ENCODE measurements at places on chromosomes 5 and 9.

GRCh38 chr5:9441610-9442009 lies 104.3 kb downstream of the SEMA5A start:
- DNase-seq: no peak

DNA sequence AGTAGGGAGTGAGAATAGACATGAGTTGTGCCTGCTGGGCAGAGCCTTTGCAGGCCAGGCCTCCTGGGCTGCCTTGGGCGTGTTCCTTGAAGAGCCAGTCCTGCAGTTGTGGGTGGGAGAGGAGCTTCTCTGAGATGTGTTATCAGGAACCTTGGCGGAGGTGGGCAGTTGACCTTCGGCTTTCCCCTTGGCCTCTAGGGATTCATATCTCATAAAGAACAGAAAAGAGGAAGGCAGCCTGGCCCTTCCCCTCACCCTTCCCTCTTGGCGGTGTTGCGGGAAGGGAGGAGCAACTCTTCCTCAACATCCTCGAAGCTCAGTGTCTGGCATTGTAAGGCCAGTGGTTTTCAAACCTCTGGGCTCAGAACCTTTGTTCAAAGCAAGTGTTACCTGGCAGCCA lies 59.2 kb downstream of the DAPK1 start:
- DNase-seq: no peak

DNA sequence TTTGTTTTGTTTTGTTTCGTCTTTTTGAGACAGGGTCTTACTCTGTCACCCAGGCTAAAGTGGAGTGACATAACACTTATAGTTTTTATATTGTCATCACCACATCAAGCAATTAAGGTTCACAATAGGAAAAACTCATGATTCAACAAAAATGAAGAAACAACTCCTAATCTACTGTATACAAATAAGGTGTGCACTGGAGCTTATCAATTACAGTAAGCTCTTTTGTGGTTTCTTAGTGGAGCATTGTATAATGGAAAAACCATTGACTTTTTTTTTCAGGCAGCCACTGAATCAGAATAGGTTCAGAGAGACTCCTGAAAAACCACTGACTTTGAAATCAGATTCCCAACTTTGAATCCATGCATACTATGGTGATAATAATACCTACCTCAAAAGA lies 10.8 kb upstream of the PLIN2 start:
- DNase-seq: no peak

DNA sequence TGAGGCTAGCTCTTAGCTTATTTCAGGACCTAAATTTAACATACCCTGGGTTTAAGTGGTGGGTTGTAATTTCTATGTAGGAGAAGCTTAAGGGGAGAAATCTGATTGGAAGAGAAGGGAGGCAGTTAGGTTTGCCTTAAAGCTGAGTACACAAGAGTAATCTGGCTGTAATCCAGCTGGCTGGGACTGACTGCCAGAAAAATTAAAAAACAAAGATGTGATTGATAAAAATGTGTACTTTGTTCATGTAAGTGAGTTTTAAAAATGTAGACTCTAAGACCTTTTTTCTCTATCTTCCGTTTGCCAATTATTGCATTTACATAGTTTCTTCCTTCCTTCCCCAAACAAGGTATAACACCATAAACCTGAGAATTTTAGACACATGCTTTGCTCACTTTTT lies 17.5 kb upstream of the MSMP start:
- DNase-seq: no peak

DNA sequence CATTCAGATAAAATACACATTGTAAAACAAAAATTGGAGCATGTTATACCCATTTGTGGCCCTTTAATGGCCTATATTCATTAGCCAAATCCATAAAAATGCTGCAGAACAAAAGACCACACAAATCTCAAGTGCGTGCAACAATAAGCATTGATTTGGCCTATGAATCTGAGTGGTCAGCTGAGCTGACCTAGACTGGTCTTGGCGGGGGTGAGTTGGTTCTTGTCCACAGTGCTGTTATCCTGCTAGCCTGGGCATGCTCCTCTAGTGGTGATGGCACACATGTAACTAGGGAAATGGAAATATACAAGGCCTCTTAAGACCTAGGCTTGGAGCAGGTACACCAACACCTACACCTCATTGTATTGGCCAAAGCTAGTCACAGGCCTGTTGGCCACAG lies 122.2 kb upstream of the TBCA start:
- DNase-seq: no peak

GRCh38 chr5:52065182-52065581 lies 681.9 kb downstream of the ISL1 start:
- no peak for DNase-seq

DNA sequence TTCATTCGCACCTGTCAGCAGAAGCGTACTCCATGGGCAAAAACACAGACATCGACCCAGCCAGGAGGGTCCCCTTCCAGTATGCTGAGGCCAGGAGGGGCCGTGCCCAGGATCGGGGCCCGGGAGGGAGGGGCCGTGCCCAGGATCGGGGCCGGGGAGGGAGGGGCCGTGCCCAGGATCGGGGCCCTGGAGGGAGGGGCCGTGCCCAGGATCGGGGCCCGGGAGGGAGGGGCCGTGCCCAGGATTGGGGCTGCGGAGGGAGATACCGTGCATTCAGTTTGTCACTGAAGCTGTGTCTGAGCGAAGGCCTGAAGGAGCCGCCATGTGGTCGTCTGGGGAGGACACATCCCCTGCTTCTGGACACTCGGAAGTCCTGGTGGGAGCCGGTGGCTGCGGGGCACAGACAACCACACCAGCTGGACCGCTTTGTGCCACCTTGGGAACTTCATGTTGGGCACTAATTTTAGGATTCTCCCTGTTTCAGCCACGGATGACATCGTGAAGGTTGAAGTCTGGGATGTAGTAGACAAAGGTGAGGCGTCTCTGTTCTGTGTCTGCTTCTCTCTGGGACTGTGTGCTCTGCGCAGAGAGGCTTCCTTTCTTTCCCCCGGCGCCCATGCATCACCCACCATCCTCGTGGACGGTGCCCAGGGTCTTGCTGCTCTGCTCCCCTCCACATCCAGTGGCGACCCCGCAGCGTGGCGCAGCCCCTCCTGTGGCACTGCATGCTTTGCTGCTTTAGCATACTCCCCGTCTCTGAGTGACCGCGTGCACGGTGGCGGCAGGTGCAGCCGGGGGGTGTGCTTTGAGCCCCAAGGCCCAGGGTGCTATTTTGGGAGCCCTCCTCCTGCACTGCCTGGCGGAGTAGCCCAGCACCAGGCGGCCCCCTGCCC lies 16.7 kb upstream of the AJM1 start:
- DNase-seq: no peak

GRCh38 chr9:129823542-129823934 lies 398 bp downstream of the TOR1A start:
- no peak for DNase-seq

DNA sequence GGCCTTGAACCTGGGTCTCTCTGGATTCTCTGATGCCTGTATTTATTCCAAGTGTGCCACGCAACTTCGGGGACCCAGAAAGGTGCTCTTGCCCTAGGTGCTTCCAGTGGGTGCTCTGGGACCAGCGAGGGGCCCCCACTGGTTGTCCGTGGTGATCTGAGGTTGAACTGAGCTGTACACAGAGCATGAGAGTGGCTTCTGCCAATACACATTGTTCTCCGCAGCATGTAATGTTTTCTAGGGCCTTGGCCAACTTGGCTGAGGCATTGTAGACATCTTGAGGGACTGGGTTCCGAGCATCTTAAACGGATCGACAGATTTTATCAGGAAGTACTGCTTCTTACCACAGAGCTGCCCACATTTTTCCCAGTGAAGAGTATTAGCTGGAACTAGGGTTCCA lies 117.9 kb downstream of the MTX3 start:
- no peak for DNase-seq

- DNase-seq: no peak
Observed at GRCh38 chr9:127005770-127006314, 91.3 kb downstream of the RALGPS1 start.

DNA sequence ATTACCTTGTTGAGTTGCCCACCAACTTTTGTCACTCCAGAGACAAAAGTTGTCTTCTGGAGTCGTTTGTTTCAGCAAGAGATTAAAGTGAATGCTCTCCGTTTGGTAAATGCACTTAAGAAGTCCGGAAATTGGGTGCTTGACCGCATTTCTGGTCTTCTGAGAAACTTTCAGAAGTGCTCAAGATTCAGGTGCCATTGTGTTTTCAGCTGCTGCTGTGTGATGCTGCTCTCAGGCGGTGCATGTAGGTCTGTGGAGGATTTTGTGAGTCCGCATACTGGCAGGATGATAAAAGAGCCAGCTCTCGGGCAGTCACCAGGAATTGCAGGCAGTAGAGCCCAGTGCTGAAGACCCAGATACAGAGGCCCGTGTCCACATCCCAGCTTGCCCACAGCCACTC lies 5.9 kb upstream of the NFIL3 start:
- no peak for DNase-seq

Data from iPS DF 19.7 (cell line).